ENCODE measurements at places on chromosomes 5 and 9.
A peak's percentile ranks its signal among the peaks of the same experiment; 100 is the strongest.

DNA sequence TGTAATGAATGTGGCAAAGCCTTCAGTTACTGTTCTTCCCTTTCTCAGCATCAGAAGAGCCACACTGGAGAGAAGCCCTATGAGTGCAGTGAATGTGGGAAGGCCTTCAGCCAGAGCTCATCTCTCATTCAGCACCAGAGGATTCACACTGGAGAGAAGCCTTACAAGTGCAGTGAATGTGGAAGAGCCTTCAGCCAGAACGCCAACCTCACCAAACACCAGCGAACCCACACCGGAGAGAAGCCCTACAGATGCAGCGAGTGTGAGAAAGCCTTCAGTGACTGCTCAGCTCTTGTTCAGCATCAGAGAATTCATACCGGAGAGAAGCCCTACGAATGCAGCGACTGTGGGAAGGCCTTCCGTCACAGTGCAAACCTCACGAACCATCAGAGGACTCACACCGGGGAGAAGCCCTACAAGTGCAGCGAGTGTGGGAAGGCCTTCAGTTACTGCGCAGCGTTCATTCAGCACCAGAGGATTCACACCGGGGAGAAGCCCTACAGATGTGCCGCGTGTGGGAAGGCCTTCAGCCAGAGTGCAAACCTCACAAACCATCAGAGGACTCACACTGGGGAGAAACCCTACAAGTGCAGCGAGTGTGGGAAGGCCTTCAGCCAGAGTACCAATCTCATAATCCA, 6.8 kb downstream of the RPL12 start:
- no peak for DNase-seq

DNA sequence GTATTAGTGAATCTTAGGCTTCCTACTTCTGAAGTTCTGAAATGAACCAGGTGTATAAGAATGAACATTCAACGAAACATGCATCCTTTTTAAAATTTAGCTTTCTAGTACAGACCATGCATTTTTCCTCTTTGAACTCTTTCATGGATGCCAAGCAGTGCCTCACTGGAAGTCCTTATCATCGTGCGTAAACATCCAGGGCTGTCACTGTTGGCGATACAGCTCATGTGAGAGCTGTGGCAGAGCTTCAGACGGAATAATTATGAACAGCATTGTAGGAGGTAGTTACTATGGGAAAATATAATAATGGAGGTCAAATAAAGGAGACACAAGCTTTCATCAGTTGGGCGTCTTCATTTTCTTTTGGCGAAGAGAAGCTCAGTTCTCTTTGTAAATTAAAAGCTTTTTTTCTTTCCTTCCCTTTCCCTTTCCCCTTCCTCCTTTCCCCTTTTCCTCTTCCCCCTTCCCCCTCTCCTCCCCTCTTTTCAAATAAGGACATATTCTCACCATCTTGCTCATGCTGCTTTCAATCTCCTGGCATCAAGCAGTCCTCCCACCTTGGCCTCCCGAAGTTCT, 167.3 kb downstream of the KDM4C start:
- no peak for DNase-seq

GRCh38 chr5:154861946-154862345, 3.5 kb downstream of the CNOT8 start:
- DNase-seq: no peak

- peak; percentile 97 for DNase-seq
Observed at GRCh38 chr9:129495620-129496472, 125.1 kb downstream of the C9orf50 start.

- DNase-seq: no peak
Observed at GRCh38 chr9:100587375-100587774, 9.5 kb downstream of the CAVIN4 start.

DNA sequence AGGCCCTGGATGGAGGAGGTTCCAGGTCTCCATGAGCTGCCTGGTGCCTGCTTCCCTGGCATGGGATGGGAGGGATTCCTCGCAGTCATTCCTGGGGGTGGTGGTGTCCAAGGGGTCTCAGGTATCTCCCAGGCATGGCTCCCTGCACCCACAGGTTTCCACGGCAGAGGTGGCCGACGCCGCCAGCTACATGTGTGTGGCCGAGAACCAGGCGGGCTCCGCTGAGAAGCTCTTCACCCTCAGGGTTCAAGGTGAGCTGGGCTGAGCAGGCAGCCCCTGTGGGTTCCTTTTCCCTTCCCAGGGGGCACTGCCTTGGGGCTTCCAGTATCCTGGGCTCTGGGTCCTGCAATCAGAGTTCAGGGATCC, 61.4 kb upstream of the ASS1 start:
- no peak for DNase-seq
